Urinary bladder (tissue), 4 donors: ENCODE measurements at places on chromosomes 2 and 18. TPM values are rescaled to one million over a fixed set of nuclear protein-coding genes. Genes with fewer than 3 reads are reported as not detected.

WNT10A gene
- total RNA-seq = 1.9 TPM

KLHL41 gene
- total RNA-seq = 88.7 TPM

RAD51AP2 gene
- total RNA-seq = 0.26 TPM

NCKAP5 gene
- 14.4 TPM for total RNA-seq

DNA sequence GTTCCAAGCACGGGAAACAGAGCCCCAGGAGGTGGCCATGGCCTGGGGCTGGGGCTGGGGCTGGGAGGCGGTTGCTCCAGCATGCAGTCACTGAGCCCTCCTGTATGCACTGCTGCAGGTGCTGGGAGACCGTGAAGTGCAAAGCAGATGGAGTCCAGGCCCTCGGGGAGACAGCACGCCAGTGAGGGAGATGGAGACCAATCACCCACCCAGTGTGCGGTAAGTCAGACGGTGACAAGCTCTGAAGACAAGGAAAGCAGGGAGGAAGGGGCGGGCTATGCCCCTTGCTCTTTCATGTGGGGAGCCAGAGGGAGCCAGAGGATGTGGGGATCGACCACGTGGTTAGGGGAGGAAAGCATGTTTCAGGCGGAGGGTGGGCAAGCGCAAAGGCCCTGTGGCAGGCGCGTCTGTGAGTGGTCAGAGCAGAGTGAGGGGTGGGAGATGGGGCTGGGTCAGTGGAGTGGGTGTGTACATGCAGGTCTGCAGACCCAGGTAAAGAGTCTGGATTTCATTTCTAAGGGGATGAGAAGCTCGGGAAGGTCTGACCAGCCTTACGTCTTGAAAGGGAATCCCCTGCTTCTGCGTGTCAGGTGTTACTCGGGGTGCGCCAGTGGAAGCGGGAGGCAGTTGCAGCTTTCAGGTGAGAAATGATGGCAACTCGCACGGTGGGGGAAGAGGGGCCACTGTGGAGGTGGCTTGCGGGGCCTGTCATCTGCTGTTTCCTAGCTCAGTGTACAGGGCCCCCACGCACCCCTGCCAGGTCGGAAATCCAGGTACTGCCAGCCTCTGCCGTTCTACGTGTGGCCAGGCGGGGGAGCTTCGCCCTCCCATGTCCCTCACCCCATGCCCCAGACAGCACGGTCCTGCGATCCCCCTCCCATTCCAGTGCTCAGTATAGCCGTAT is 19.4 kb downstream of the RRM2 start:
- DNase-seq = no peak

GRCh38 chr2:206851521-206851920 is 86.1 kb downstream of the FASTKD2 start:
- no peak for DNase-seq
